ENCODE measurements at places on chromosomes 4 and X.

DNA sequence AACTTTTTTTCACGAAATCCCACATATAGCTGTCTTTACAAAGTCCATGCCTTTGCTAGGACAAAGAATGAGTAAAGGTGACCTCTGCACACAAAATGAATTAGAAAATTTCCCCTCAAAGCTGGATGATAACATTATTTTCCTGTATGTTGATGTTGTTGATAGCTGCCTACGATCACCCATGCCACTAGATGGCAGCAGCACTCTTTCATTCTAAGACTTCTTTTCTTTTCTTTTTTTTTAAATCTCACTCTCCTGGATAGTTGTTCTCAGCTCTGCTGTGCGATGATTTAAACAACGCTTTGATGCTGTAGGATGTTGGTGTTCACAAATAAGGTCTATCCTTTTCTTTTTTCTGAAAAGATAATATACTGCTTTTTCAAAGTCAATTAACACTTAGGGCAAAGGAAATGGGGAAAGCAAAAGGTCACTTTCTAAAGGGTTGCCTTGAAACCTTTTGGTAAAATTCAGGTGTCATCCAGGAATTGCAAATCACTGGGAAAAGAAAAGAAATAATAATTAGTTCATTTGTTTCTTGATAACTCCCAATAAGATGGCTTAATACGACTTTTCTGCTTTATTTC, 266.8 kb downstream of the C4orf33 start:
- DNase-seq: peak; percentile 21

GRCh38 chrX:97167333-97167732, 283.6 kb downstream of the RPA4 start:
- no peak for DNase-seq

DNA sequence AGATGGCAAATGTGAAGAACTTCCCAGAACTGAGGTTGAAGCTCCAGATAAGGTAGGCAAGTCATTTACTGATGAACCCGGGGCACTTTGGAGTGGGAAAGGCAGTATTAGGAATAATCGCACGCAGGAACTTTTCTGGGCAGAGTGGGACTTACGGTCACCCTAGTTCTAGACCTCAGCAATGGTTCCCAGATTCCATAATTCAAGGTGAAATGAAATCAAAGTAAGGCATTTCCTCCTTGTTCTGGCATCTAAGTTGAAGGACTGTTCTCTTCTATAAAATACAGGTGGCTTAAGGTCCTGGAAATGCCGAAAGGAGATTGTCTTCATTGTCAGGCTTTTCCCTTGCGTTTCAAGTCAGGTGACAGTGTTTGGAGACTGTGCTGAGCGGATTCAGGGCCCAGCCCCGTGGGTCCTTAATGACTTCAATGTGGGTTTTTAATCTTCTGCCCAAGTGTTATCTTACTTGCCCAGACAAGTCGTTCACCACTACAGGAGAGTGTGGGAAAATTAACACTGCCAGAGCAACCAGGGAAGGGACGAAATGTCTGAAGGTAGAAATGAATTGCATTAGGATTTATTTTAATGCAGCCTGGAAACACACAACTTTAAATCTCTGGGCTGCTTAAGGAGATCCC, 52.1 kb upstream of the STOX2 start:
- DNase-seq: no peak

DNA sequence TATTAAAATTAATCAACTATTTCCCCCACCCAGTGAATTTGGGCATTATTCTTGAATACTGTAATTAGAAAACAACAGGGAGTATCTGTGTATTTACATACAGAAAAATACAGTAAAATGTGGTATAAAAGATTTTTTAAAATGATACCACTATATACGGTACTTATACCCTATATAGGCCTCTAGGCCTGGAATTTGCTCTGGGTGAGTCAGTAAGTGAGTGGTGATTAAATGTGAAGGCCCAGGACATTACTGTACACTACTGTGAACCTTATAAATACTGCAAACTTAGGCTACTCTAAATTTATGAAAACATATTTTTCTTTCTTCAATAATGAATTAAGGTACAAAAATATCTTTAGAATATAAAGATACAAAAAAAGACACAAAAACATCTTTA, 6.3 kb upstream of the CSN3 start:
- DNase-seq: no peak

DNA sequence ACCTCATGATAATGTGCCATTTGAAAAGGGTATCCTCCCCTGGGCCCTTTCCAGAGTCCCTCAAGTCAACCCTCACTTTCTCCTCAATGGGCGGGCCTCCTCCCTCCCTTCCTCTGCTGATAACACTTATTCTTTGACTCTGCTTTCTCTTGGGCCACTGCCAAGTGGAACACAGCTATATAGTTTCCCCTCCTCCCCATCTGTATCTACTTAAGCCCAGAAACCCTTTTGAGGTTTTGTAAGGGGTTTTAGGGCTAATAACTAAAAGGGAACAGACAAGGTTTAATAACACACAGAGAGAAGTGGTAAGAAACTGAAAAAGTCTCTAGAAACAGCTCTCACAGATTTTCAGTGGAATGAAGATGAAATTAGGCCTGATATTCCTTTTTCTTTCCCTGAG, 116.7 kb downstream of the GPC3 start:
- DNase-seq: no peak

- DNase-seq: no peak
Observed at GRCh38 chr4:77861495-77861894, 1.1 kb upstream of the MRPL1 start.

DNA sequence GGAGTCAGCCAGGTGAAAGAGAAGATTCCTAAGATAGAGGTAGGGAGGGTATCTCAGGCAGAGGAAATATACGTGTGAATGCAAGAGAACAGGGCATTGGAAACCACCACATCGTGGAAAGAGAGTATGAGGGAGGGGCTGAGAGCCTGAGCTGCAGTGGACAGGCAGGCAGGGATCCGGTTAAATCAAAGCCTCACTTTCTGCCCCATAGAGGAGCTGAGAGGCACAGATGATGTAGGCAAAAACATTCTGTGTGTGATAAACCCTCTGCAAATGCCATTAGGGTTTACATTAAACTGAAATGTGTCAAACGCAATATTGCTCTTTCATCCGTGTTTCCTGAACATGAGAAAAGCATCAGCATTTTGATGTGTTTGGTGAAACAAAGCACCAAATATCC, 298.1 kb upstream of the TAPT1 start:
- no peak for DNase-seq

DNA sequence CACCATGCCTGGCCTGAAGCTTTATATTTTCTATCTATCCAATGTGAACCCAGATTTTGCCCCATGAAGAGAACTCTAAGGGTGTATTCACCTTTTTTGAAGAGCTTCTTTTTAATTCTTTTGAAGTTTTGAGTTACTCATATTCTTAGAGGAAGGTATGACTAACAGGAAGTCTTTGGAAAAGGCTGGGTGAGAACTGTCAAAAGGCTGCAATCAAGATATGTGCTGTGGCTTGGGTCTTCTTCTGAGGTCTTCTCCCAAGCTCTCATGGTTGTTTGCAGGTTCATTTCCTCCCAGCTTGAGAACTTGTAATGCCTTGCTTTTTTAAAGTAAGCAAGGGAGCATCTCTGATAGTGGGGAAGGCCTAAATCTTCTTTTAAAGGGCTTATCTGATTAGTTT, 3.1 kb upstream of the C4orf17 start:
- DNase-seq: no peak

DNA sequence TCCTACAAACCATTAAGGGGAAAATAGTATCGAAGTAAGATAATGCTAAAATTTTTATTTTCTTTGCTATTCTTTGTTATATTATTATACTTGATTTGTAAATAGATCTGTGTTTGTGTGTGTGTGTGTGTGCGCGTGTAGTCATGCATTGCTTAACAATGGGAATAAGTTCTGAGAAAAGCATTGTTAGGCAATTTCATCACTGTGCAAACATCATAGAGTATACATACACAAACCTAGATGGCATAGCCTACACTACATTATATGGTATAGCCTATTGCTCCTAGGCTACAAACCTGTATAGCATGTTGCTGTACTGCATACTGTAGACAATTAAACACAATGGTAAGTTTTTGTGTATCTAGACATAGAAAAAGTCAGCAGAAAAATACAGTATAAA, 17.1 kb downstream of the MTTP start:
- DNase-seq: no peak

DNA sequence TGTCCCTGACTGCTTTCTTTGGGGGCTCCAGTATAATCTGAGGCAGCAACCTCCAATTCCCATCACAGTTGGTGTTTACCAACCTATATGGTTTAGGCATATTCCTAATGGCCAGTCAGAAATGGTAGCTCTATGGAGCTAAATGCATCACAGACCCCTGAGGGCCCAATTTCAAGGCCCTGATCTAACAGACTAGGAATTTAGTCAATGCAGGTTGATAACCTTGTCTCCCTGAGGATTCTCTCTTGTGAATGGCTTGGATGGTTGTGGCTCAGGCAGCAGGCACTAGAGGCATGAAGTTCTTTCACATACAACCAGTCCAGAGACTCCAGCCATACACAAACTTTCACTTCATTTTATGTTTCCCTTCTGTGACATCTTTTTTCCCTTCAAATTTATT, 59.4 kb downstream of the TMPRSS11F start:
- DNase-seq: no peak

GRCh38 chr4:101104312-101105052, 242.8 kb downstream of the PPP3CA start:
- no peak for DNase-seq

- DNase-seq: no peak
Observed at GRCh38 chr4:14337892-14338584, 664.2 kb upstream of the CPEB2 start.

- DNase-seq: no peak
Observed at GRCh38 chrX:31392513-31392912, 320.7 kb upstream of the FTHL17 start.

DNA sequence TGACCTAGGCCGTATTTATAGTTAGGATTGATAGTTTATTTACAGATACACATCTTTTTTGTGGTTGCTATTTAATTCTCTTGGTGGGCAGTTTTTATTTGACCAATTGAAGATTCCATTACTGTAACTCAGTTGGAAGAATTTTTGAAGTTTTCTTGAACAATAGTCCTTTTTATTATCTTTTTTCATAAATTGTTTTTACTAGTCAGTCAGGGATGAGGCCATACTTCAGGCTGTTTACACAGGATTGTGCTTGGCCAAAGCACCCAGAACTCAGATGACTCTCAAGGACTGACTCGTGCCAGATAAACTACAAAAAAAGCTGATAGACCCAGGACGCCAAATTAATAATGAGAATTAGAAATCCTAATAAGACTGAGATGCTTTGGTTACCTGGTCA, 7.0 kb downstream of the HERC3 start:
- DNase-seq: no peak

DNA sequence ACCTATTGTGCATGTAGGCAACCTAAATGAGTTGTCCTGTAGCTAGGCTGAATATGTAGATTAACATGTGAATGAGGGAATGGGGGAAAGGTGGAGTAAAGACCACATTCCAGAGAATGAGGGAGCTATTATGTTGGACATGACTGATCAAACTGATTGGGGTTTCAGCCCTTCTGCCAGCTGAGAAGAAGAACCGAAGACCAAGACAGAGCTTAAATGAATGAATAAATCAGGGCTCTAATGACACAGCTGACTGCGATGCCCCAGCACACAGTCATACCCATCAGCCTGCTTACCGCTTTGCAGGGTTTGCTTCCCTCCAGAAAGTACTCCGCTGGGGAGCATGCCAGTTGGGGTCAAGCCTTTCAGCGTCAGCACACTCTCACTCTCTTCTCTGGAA, 315.4 kb downstream of the PPP3CA start:
- DNase-seq: no peak

DNA sequence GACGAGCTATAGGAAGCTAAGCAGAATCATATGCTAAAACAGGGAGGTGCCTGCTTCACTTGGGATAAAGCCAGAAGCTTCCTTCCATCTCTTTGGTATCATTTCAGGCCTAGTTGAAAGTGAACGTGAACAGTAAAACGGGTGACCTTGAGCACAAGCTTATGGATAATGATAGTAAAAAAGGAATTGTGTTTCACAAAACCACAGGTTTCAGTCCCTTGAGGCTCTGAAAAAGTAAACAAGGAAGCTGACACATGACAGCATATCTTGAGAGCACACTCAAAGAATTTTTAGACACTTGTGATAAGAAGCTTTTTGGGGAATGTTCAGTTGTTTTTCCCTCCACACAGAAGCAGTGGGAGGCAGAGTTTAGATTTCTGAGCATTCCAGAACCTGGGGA, 286.1 kb downstream of the DCHS2 start:
- DNase-seq: no peak

DNA sequence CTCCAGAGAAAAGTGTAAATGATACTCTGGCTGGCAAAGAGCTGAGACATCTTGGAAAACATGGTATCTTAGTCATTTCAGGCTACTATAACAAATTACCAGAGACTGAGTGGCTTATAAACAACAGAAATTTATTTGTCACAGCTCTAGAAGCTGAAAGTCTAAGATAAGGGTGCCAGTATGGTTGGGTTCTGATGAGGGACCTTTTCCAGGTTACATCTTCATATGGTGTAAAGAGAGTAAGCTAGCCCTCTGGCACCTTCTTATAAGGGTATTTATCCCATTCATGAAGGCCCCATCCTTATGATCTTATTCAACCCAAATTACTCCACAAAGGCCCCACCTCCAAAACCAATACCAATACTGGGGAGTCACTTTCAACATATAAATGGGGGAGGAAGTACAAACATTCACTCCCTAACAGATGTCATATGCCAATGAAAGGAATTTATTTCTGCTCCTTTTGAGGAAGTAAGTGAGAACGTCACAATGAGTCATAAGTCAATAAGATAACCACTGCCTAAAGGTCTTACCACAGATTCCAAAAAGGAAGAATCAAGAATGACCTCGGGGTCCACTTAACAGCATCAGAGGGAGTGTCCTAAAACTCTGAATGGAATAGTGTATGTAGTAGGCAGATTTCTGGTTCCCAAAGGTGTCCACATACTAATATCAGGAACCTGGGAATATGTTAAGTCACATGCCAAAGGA, 246.6 kb downstream of the OPHN1 start:
- DNase-seq: no peak

DNA sequence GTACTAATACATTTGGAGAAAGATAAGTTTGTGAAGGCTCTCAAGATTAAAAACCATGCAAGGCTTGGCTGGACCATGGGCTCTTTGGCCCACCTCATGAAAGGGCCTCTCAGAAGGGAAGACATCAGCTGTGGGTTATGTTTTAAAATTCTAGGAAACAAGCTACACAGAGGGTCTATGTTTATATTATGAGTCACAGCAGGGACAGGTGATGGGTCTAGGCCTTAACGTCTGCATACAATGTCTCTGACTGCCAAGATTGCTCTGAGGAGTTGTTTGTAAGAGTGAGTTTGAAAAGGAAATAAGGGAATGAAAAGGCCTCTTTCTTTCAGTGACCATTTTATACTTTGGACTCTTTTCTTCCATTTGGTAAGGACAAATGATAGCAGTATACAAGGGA, 77.0 kb upstream of the ARMCX2 start:
- no peak for DNase-seq
